ENCODE measurements at places on chromosomes 12 and 14. TPM values are rescaled to one million over a fixed set of nuclear protein-coding genes. Genes with fewer than 3 reads are reported as not detected.
A peak's percentile ranks its signal among the peaks of the same experiment; 100 is the strongest.

GRCh38 chr12:21839776-21840175 is 65.3 kb upstream of the KCNJ8 start:
- no peak for DNase-seq

DNA sequence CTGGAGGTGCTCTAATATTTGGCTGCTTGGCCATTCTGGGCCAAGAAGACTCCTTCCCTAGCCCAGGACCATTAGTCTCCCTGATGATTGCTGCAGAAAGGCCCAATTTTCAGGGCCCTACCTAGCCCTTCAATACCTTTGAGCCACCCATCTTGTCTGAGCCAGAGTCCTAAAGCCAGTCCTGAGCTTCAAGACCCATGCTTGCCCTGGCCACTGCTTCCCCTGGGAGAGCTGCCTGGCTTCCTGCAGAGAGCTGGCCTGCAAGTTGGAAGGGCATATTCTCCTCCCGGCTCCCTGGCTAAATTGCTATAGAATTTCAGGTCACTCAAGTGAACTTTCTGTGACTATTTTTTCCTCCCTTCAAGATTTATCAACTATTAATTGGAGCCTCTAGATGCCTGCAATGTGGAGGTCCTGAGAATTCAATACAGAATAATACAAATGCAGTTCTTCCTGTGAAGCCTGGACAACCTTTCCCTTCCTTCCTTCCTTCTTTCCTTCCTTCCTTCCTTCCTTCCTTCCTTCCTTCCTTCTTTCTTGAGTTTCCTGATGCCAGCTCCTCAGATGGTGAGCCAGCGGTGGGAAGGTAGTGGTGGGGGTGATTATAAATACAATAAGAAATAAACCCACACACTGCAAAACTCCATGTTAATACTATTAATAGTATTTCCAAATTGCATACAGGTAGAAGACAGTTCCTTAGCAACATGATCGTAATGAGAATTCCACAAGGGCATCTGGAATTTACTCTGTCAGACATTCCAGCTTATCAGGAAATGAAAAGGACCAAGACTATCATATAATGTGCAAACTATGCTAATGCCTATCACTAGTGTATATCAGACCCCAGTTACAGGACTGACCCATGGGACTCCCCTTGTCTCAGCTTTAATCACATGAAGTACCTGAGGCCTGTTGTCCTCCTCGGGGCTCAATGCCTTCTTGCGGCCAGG is 108.1 kb downstream of the ZFP36L1 start:
- DNase-seq: no peak

GRCh38 chr12:2319737-2320506 is 267.1 kb downstream of the CACNA1C start:
- DNase-seq: no peak

DNA sequence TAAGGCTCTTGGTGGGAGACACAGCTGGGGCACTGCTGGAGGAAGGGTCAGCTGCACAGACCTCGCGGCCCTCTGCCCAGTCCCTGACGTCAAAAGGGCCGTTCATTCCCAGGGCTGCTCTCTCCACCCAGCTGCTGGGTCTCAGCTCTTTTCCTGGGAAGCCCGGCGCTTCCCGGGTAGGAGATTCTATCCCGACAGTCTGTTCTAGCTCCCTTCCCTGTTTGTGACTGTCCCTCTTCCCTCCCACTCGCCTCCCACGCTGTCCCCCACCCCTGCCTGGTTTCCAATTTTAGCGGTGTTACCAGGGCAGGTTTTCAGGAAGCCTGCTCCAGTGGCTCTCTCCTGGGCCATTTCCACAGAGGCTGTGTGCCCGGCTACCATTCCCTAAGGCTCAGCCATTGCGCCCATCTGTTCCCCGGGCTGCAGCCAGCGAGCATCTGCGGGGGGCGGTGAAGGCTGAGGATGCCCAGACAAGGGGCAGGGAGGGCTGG is 186.6 kb downstream of the CACNA1C start:
- DNase-seq: no peak

GRCh38 chr12:14578646-14579045 is 11.0 kb upstream of the PLBD1 start:
- DNase-seq: no peak

GRCh38 chr14:66074537-66074936 is 411.6 kb upstream of the CCDC196 start:
- no peak for DNase-seq

- DNase-seq: no peak
Measured at GRCh38 chr12:39682689-39683477, 63.3 kb upstream of the ABCD2 start.

- no peak for DNase-seq
Measured at GRCh38 chr12:66013224-66013623, 117.3 kb downstream of the LLPH start.

GRCh38 chr14:53249059-53249458 is 95.9 kb upstream of the DDHD1 start:
- DNase-seq: no peak

GRCh38 chr12:120231316-120232011 is 30.6 kb upstream of the RPLP0 start:
- DNase-seq: peak; percentile 68

IL22 gene
- total RNA-seq: not detected

ADAM21 gene
- total RNA-seq: 0.24 TPM

Measured in lower lobe of right lung (tissue), 2 donors.